ENCODE measurements at places on chromosomes 6 and 20.
A peak's percentile ranks its signal among the peaks of the same experiment; 100 is the strongest.

DNA sequence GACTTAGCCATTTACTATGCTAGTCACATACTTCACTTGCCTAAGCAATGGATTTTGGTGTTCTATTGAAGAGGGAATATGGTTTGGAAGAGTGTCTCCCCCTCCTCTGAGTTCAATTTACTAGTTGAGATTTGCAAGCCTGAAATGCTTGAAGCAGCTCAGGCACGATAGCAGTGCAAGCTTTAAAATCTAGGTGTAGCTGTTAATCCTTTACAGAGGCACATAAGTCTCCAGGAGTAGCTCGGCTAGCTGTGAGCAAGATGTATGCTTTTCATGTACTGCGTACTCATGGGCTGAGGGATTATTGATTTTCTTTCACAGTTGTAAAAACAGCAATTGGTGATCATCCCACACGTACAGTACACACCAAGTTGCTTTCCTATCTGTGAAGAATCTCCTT is 726 bp downstream of the FLRT3 start:
- DNase-seq, result no peak

- DNase-seq, result no peak
Measured at GRCh38 chr6:56243518-56244070, 3.8 kb downstream of the COL21A1 start.

- DNase-seq, result no peak
Measured at GRCh38 chr6:3928111-3928510, 78.9 kb downstream of the FAM50B start.

DNA sequence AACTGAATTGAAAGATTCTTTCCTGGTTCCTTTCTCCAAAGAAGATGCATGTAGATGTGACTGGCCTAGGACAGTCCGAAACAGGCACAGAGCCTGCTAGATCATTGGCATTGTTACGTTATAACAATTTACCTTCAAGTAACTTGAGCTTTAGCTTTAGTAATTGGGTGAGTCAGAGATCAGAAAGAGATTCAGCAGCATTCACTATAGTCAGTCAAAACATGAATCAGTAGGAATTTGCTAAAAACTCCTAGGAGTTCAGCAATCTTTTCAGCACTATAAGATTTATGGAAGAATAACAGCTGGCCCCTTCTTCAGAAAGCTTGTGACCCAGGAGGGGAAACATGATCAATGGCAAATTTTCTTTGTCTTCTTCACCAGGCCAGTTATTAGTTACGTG is 281.7 kb upstream of the PRDM1 start:
- no peak for DNase-seq

DNA sequence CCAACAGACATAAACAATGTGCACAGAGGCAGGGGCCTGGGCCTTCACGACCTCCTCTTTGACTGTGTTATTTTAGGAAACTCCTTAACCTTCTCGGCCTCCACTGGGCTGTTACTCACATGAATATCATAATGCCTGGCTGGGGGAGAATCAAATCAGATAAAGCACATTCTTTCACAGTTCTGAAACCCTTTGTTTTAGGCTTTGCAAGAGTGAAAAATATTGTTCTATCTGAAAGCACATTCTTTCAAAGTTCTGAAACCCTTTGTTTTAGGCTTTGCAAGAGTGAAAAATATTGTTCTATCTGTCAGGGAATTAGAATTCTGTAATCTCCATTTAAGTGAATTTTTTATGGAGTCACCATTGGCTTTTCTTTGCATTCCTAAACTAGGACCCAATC is 50.7 kb upstream of the SYNDIG1 start:
- DNase-seq, result no peak

- DNase-seq, result no peak
Measured at GRCh38 chr20:24109537-24109936, 121.0 kb upstream of the GGTLC1 start.

DNA sequence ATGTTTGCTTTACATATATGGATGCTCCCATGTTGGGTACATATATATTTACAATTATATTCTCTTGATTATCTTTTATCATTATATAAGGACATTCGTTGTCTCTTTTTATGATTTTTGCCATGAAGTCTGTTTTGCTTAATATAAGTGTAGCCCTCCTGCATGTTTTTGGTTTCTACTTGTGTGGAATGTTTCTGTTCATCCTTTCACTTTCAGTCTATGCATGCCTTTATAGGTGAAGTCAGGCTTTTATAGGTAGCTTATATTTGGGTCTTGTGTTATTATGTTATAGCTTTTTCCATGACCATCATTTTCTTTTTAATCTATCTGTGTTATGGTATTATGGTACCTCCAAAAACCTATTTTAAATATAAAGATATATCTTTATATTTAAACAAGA is 612.5 kb upstream of the HS3ST5 start:
- DNase-seq, result no peak

- no peak for DNase-seq
Measured at GRCh38 chr6:31521835-31522234, 6.9 kb upstream of the MCCD1 start.

- no peak for DNase-seq
Measured at GRCh38 chr6:113998811-113999210, 27.9 kb upstream of the HDAC2 start.

DNA sequence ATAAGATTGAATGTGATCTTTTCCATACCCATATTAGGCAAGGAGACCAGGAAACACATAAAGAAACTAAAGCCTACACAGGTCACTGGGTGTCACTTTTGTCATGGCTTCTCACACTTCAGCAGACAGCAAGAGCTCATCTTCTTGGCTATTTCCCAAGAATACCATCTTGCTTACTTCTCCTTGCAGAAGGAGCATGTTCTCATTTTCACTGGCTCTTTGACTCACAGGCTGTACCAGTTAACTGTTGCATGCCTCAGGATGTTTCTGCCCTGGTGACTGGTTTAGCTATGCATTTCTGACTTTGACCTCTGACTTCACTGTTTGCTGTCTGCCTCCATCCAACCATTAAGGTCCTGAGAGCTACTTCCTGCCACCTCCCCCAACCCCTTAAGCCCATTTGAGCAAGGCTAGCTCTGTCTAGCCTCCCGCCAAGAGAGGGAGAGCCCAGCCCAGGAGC is 40.3 kb upstream of the OGFRL1 start:
- DNase-seq, result no peak

GRCh38 chr20:32333181-32333987 is 24.7 kb upstream of the ASXL1 start:
- no peak for DNase-seq

DNA sequence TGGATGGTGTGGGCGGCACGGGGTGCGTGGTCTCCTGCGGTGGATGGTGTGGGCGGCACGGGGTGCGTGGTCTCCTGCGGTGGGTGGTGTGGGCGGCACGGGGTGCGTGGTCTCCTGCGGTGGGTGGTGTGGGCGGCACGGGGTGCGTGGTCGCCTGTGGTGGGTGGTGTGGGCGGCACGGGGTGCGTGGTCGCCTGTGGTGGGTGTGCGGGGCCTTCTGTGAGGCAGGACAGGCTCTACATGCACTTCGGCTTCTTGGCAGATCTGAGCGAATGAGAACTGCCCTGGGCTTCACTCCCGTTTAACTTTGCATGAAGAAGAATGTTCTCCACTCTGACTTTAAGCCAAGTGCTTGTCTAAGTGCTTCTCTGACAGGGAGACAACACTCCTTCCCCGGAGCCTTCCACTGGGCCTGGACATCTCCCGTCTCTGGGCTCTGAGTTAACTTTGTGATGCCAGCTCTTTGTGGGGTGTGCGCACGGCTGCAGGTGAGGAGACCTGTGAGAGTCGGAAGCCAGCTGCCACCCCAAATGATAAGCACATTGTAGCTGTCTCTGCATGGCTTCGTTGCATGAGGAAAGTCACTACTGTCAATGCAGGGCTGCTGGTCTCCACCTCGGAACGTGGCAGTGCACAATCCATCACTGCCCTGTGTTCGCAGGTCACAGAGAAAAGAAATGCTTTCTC is 244.8 kb downstream of the DLL1 start:
- no peak for DNase-seq

- DNase-seq, result no peak
Measured at GRCh38 chr6:42142118-42142835, at the start of gene C6orf132. C6orf132 (minus strand) TSS chr6:42142620; CDS start chr6:42142444, 176 bp downstream.

DNA sequence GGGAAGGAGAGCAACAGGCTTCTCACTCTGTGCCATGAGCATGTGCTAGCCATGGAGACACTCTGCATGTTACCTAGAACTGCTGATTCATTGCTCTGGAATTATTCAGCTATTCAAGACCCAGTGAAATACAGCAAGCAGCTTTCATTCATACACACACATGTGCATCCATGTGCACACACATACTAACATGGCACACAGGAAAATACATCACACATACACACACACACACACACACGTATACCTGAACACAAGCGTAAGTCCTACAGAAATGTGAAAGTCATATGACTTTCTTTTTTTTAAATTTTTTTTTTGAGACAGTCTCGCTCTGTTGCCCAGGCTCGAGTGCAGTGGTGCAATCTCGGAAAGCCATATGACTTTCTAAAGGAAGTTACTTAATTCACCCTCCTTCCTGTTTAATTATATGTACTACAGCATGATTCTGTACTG is 108.2 kb upstream of the NFATC2 start:
- no peak for DNase-seq

GRCh38 chr6:98942263-98942803 is 5.4 kb downstream of the FBXL4 start:
- DNase-seq, result no peak

DNA sequence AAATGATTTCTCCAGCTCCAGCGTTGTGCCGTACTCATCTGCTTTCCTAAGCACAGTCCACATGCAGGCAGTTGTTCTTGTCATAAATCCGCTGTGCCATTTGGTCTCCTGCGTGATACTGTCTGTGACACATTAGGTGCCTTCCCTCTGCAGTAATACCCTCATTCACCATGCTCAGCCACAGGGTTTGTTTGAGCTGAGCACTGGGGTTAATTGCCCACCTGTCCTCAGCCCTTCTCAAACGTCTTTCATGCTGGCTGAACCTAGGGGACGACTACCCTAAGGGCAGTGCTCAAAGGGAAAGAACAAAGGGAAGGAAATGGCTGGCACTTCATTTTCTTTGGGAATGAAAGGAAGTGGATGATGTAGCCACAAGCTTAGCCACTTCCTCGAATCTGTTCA is 64.2 kb upstream of the MYLIP start:
- no peak for DNase-seq

GRCh38 chr6:155791186-155791585 is 335.5 kb upstream of the NOX3 start:
- no peak for DNase-seq

- no peak for DNase-seq
Measured at GRCh38 chr6:24481449-24481848, 7.9 kb downstream of the GPLD1 start.

- no peak for DNase-seq
Measured at GRCh38 chr6:100751590-100751989, 129.5 kb downstream of the ASCC3 start.

DNA sequence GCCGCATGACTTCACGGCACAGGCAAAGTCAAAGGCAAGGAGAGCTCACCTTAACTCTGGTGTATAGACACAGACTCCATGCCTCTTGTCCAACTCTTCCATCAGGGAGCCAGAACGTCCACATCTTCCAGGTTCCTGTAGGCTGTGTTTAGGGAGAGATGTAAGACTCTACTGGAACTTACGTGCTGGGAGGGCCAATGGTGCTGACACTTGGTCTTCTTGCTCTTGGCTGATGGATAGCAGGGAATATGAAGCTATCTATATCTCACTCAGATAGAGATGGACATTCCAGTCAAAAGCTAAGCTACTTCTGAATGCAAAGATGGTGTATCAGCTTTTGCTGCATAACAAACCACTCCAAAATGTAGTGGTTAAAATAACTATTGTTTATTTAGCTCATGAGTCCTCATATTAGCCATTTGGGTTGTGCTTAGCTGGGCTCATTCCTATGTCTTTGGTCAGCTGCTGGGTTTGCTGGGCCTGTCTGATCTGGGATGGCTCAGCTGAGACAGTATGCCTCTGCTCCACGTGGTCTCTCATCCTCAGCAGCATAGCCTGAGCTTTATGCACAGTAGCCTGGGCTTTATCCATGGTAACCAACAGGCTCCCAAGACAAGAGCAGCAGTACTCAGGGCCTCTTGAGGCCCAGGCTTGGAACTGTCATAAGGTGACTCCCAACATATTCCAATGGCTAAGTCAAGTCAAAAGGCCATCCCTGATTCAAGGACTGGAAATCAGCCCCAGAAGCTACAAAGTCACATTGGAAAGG is 111.6 kb downstream of the SNX5 start:
- DNase-seq, result no peak

- DNase-seq, result no peak
Measured at GRCh38 chr6:38320843-38321242, 318.9 kb downstream of the BTBD9 start.

GRCh38 chr6:163419413-163420288 is 5.1 kb downstream of the QKI start:
- DNase-seq, result no peak

- DNase-seq, result peak; percentile 37
Measured at GRCh38 chr6:129686941-129687627, 22.9 kb downstream of the ARHGAP18 start.

DNA sequence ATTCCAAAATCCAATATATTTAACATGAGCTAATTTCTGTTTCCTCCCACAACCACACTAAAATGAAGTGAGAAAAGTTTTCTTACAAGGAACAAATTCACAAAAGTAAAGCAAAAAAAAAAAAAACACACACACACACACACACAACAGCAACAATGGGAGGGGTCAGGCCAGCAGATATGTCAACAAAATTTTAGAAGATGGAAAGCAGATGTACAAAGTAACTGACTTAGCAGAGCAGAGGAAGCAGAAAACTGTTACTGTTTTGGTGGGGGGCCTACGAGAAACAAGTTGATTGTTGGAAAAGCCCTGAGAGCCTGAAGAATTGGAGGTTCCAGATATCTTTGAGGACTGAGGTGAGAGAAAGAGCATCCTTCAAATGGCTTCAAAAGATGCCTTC is 11.7 kb downstream of the EPB41L2 start:
- DNase-seq, result no peak

DNA sequence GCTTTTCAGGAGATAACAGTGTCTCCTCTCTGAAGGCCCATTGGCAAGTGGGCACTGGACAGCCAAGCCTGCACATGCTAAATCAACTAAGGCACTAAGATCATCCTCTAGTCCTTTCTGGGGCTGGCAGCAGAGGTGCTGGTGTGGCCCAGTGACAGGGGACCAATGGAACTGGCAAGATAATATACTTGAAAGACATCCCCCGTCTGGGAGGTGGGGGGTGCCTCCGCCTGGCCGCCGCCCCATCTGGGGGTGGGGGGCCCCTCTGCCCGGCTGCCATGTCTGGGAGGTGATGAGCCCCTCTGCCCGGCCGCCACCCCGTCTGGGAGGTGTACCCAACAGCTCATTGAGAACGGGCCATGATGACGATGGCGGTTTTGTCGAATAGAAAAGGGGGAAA is 223.3 kb downstream of the UNC5CL start:
- DNase-seq, result no peak

DNA sequence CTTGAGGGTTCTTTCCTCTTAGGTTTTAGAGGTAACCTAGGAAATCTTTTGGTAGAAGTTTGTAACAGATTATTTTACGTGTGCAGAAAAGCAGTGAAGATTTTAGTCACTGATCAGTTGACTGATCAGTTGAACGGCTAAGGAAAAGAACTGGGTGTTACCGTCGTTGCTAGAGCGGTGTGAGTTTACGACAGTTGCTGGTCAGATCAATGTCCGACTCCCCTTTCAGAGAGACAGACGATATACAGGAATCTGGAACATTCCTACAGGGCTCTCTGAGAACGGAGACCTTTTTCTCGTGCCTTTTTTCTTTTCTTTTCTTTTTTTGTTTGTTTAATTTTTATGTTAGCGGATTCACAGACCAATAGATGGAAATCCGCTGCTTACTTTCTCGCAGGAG is 132.1 kb upstream of the ZNF184 start:
- no peak for DNase-seq

- DNase-seq, result no peak
Measured at GRCh38 chr6:152979116-152979515, 3.7 kb downstream of the FBXO5 start.

- no peak for DNase-seq
Measured at GRCh38 chr6:85172705-85173104, 277.2 kb upstream of the NT5E start.
